ENCODE measurements at places on chromosomes 7 and 10. TPM values are rescaled to one million over a fixed set of nuclear protein-coding genes. Genes with fewer than 3 reads are reported as not detected.

- no peak overlapping the region for H3K4me3 ChIP-seq
- no peaks in the 10 kb centered on the region for H3K4me1 ChIP-seq
- no peaks in the 10 kb centered on the region for H3K27me3 ChIP-seq
- H3K27ac ChIP-seq = no peak overlapping the region
Measured at GRCh38 chr10:34979938-34980337, 110.2 kb downstream of the CUL2 start.

GARIN1A gene
- total RNA-seq = 0.79 TPM

MYL7 gene
- total RNA-seq = 16.2 TPM

DNA sequence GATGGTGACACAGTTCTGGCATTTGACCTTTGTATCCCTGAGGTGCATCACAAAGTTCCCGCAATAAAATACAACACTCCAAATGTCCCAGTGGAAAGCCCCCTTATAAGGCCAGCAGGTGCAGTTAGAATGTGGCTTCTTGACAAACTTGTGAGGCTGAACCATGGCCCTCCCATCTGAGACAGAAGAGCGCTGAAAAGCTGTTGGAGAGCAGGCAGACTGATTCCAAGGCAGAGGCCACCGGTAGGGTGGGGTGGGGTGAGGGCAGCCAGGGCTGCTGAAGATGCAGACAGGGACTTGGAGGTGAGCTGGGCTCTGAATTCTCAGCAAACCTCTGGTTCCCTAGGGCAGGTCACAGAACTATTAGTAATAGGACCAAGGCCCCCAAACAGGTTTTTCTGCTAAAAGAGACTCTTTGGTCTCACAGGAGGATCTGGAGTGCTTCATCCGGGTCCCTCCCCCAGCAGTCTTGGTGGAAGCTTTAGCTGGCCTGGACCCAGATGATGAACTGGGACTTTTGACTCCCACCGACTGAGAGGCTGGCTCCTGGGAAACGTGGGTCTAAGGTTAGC lies 15.6 kb upstream of the CHST3 start:
- no peak overlapping the region for H3K27ac ChIP-seq
- 0 out of 2 replicates have a peak, but pooled peaks cover 9% of the 10 kb centered on the region for H3K4me1 ChIP-seq
- no peaks in the 10 kb centered on the region for H3K27me3 ChIP-seq
- H3K36me3 ChIP-seq = no peaks in the 10 kb centered on the region
- no peak overlapping the region for H3K4me3 ChIP-seq

- no peaks in the 10 kb centered on the region for H3K36me3 ChIP-seq
- DNase-seq = no peak
- no peak overlapping the region for H3K4me3 ChIP-seq
- no peaks in the 10 kb centered on the region for H3K4me1 ChIP-seq
- no peak overlapping the region for H3K27ac ChIP-seq
- H3K27me3 ChIP-seq = no peaks in the 10 kb centered on the region
Measured at GRCh38 chr10:71076473-71077142, 135.8 kb upstream of the UNC5B start.

DNA sequence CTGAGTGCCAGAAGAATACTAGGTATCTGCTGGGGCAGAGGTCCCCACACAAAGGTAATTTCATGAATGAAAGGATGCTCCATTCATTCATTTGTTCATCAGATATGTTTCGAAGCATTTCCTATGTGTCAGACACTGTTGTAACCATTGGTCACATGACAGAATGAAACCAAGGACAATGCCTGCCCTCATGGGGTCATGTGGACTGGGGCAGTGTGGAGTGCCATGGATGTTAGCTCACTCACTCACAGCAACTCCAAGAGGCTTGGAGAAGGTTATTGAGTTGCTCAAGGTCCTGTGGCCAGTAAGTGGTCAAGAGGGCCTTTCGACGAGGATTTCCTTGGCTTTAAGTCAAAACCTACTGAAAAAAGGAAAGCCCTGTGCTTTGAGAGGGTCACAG lies 223.5 kb downstream of the ARHGAP12 start:
- H3K27ac ChIP-seq = no peak overlapping the region
- H3K27me3 ChIP-seq = no peaks in the 10 kb centered on the region
- no peaks in the 10 kb centered on the region for H3K36me3 ChIP-seq
- no peaks in the 10 kb centered on the region for H3K4me1 ChIP-seq
- no peak for DNase-seq

DNA sequence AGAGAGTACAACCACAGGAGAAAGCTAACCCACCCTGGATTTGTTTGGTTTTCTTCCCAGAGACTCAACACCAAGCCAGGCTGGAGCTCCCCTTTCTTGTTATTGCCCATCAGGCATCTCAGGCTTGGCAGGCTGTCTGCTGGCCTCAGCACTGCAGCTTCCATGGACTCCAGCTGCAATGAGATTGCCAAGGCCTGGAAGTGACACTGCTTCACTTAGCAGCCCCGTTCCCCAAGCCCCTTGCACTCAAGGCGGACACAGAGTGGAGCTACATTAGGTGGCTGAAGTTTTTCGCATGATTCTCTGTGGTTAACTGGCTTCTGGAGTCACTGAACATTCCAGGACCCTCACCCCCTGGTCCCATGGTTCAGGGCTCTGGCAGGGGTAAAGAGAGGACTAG lies 163.1 kb upstream of the GDF10 start:
- H3K27me3 ChIP-seq = no peaks in the 10 kb centered on the region
- no peak for DNase-seq
- H3K36me3 ChIP-seq = no peaks in the 10 kb centered on the region
- no peaks in the 10 kb centered on the region for H3K4me1 ChIP-seq
- no peak overlapping the region for H3K27ac ChIP-seq

- H3K4me1 ChIP-seq = peaks cover 5% of the 10 kb centered on the region
- no peaks in the 10 kb centered on the region for H3K27me3 ChIP-seq
- no peak overlapping the region for H3K4me3 ChIP-seq
- H3K27ac ChIP-seq = peak overlapping the region; percentile 66
Measured at GRCh38 chr7:101953248-101953819, 135.9 kb downstream of the CUX1 start.

AGAP9 gene
- 26.1 TPM for total RNA-seq

DNA sequence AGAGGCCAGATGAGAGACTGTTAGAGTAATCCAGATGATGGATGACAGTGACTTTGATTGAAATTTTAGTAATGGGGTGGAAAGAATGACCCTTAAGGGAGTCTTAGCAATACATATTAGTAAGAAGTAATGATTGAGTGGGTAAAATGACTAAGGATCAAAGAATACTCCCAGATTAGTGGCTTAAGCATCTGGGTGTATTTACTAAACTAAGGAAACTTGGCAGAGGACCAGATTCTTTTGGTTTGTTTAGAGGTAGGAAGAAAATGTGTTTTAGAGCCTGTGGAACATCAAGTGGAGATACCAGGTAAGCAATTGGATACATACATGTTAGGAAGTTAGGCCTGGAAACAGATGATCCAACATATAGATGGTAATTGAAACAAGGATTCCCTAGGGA lies 58.8 kb upstream of the ADRA2A start:
- DNase-seq = no peak
- no peaks in the 10 kb centered on the region for H3K27me3 ChIP-seq
- H3K4me3 ChIP-seq = no peak overlapping the region
- peaks cover 2% of the 10 kb centered on the region for H3K36me3 ChIP-seq
- H3K4me1 ChIP-seq = no peaks in the 10 kb centered on the region
- H3K27ac ChIP-seq = no peak overlapping the region

LRRC61 gene
- total RNA-seq = 35.8 TPM

- H3K36me3 ChIP-seq = no peaks in the 10 kb centered on the region
- no peaks in the 10 kb centered on the region for H3K27me3 ChIP-seq
- H3K27ac ChIP-seq = no peak overlapping the region
- DNase-seq = no peak
- H3K4me1 ChIP-seq = peaks cover 20% of the 10 kb centered on the region
- H3K4me3 ChIP-seq = no peak overlapping the region
Measured at GRCh38 chr10:63763744-63764143, 242.5 kb downstream of the REEP3 start.

- DNase-seq = no peak
- H3K4me3 ChIP-seq = no peak overlapping the region
- H3K27ac ChIP-seq = no peak overlapping the region
- H3K4me1 ChIP-seq = no peaks in the 10 kb centered on the region
- no peaks in the 10 kb centered on the region for H3K36me3 ChIP-seq
Measured at GRCh38 chr7:74262639-74263398, 8.6 kb upstream of the RFC2 start.

- H3K36me3 ChIP-seq = no peaks in the 10 kb centered on the region
- no peaks in the 10 kb centered on the region for H3K27me3 ChIP-seq
- H3K4me3 ChIP-seq = no peak overlapping the region
Measured at GRCh38 chr7:19248681-19249080, 103.5 kb upstream of the FERD3L start.

VAX1 gene
- not detected for total RNA-seq

CPEB3 gene
- 2.3 TPM for total RNA-seq

DNA sequence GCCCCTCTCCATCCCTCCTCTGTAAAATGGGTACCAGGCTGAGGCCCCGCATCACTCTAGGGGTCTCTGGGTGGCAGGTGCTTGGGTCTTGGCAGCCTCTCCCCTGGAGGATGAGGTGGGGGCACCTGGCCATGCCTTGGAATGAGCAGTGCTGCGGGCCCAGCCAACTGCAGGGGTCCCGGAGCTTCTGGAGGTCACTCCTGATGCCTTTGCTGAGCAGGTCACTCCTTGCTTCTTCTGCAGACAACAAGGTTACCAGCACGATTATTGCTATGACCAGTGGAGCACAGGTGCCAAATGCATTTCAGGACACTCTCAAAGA lies 22.4 kb upstream of the ZNF488 start:
- H3K36me3 ChIP-seq = no peaks in the 10 kb centered on the region
- H3K27me3 ChIP-seq = no peaks in the 10 kb centered on the region
- H3K27ac ChIP-seq = no peak overlapping the region
- no peak for DNase-seq
- H3K4me1 ChIP-seq = peaks cover 65% of the 10 kb centered on the region
- H3K4me3 ChIP-seq = no peak overlapping the region

- no peaks in the 10 kb centered on the region for H3K36me3 ChIP-seq
- no peaks in the 10 kb centered on the region for H3K27me3 ChIP-seq
- no peak for DNase-seq
- no peak overlapping the region for H3K4me3 ChIP-seq
- H3K4me1 ChIP-seq = peaks cover 29% of the 10 kb centered on the region
Measured at GRCh38 chr7:155593461-155594162, 47.3 kb upstream of the CNPY1 start.

ADO gene
- 34.1 TPM for total RNA-seq

- H3K4me3 ChIP-seq = no peak overlapping the region
- no peaks in the 10 kb centered on the region for H3K4me1 ChIP-seq
- no peaks in the 10 kb centered on the region for H3K36me3 ChIP-seq
- no peak overlapping the region for H3K27ac ChIP-seq
- no peaks in the 10 kb centered on the region for H3K27me3 ChIP-seq
- no peak for DNase-seq
Measured at GRCh38 chr10:119680050-119680449, 28.9 kb downstream of the BAG3 start.

DNA sequence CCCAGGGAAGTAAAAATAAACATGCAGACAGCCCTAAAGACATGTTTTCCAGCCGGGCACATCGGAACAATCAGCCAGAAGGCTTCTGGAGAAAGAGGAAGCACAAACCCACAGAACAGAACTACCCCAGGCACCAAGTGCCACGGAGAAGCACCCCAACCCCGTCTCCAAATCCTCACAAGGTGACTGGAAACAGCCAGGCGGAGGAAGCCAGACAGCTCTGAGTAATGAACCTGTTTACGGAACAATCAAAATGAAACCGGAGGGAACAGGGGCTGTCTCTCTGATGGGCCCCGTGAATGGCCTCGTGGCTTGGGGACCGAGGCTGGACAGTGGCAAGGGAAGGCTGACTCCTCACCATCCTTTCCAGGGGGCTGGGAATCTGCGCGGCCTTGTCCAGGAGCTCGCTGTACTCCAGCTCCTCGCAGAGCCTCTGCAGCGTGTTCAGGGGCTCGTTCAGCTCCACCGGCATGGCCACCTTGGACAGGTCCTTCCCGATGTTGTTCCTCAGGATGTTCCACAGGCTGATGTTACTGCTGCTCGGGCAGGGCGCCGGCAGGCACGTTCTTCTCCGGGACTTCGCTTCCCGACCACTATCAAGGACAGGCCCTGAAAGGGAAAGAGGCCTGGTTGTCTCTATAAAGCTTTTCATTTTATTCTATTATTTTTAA lies 77.0 kb upstream of the GSDME start:
- H3K4me1 ChIP-seq = peaks cover 34% of the 10 kb centered on the region
- no peaks in the 10 kb centered on the region for H3K36me3 ChIP-seq
- H3K27me3 ChIP-seq = no peaks in the 10 kb centered on the region
- DNase-seq = no peak
- no peak overlapping the region for H3K4me3 ChIP-seq

- H3K36me3 ChIP-seq = no peaks in the 10 kb centered on the region
- no peaks in the 10 kb centered on the region for H3K4me1 ChIP-seq
- H3K4me3 ChIP-seq = no peak overlapping the region
- no peaks in the 10 kb centered on the region for H3K27me3 ChIP-seq
- no peak for DNase-seq
Measured at GRCh38 chr7:70416986-70417655, 714.8 kb upstream of the GALNT17 start.

DNA sequence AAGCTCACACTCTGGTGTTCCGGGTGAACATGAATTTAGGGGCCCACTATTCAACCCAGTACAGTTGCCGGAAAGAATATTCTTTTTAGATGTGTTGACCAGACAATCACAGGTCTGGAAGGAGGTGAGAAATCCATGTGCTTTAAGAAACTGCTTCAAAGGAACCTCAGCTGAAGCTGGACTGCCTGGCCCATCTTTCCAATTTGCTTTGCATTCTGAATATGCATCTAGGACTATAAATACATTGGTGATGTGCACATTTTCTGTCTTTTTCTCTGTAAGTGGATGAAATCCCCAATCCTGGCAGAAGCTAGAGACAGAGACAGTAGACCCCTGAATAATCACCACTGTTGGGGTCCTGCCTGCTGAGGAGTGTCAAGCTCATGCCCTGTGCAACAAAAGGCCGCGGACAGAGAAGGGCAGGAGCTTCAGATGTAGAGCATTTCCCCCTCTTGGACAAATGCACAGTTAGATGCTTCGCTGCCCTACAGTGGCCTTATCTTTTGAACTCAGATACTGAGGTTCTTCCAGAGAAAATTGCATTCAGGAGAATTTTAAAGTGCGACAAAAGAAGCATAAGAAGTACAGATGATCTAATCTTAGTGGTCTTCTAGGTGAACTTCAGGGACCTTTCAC lies 368.3 kb downstream of the SFMBT2 start:
- H3K4me1 ChIP-seq = no peaks in the 10 kb centered on the region
- no peaks in the 10 kb centered on the region for H3K27me3 ChIP-seq
- no peak for DNase-seq
- no peak overlapping the region for H3K4me3 ChIP-seq
- H3K36me3 ChIP-seq = no peaks in the 10 kb centered on the region

FKBP6 gene
- not detected for total RNA-seq

- DNase-seq = no peak
- no peak overlapping the region for H3K27ac ChIP-seq
- H3K36me3 ChIP-seq = no peaks in the 10 kb centered on the region
Measured at GRCh38 chr7:77348371-77348813, 67.8 kb downstream of the GSAP start.

- DNase-seq = no peak
- H3K27ac ChIP-seq = no peak overlapping the region
- H3K36me3 ChIP-seq = no peaks in the 10 kb centered on the region
Measured at GRCh38 chr7:97639036-97639435, 92.8 kb upstream of the TAC1 start.

Measured in Caco-2 (cell line).